ENCODE measurements at places on chromosomes 7 and 10.

GRCh38 chr10:132421847-132422751 is 25.1 kb downstream of the PWWP2B start:
- DNase-seq = no peak

GRCh38 chr7:22672846-22673680 is 53.9 kb upstream of the IL6 start:
- no peak for DNase-seq

DNA sequence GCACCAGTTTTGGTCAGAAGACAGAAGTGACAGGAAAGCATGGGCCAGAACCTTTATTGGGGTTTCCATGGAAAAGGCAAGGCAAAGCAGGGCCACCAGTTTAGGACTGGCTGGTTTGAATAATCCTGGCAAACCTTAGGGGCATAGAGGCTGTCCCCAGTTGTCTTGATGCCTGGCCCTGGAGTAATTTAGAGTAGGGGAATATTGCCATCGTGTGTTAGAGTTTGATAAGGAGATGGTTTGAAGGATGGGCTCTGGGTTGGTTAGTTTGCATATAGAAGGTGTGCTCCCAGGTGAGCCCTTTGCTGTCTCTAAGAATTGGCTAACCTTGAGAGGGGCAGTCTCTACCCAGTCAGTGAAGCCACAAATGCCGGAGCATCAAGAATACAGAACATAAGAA is 79.6 kb downstream of the ZNF777 start:
- DNase-seq = no peak

- no peak for DNase-seq
Measured at GRCh38 chr7:98869027-98869596, 702 bp downstream of the TMEM130 start.
